SHP77 treated with DMSO at 0.1 percent for 48 hours (cell line): ENCODE measurements at places on chromosomes 12 and 14.

DNA sequence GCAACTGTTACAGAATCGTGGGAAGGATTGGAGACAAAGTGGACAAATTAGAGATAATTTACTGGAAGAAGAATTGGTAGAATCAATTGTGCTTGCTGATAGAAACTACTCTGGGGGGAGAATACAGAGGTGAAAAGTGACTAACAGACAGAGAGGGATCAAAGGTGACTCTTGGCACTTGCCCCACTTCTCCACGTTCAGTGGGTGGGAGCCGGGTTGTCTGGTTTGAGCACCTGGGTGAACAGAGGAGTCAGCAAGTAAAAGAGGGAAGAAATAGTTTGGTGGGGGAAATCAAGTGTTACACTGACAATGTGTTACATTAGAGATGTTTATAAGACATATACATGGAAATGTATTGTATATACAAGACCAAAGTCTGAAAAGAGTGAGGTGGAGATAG is 69.1 kb downstream of the PPP2R5E start:
- DNase-seq: no peak

DNA sequence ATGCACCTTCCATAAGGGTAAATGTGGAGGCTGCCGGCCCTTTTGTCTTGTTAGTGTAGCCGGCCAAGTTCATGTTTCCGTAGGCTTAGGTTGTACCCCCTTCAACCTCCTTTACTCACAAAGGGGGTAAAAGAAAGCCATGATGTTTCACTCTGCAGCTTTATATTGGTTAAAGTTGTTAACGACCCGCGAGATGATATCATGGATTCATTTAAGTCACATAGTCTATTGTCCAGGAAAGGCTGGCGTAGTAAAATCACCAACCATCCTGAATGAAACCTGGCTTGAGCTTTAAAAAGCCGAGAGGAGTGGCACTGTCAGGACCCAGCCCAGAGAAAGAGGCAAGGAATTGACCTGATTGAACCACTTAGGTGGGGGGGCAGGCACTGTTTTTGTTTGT is 1.3 kb downstream of the UNG start:
- no peak for DNase-seq

DNA sequence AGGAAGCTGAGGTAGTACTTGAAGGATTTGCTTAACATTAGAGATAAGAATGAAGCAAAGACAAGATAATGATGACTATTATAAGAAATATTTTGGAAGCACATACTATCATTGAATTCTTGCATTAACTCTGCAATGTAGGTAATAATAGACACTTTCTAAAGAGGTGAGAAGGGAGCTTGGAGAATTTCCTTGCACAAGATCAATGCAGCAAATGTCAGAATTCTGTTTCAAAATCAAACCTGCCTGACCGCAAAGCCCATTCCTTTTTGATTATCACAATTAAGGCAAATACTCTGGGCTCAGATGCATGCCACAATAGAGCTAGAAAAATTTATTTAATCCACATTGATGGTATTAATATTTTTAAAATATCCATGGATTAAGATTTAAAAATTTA is 50.4 kb upstream of the RIC8B start:
- DNase-seq: no peak

DNA sequence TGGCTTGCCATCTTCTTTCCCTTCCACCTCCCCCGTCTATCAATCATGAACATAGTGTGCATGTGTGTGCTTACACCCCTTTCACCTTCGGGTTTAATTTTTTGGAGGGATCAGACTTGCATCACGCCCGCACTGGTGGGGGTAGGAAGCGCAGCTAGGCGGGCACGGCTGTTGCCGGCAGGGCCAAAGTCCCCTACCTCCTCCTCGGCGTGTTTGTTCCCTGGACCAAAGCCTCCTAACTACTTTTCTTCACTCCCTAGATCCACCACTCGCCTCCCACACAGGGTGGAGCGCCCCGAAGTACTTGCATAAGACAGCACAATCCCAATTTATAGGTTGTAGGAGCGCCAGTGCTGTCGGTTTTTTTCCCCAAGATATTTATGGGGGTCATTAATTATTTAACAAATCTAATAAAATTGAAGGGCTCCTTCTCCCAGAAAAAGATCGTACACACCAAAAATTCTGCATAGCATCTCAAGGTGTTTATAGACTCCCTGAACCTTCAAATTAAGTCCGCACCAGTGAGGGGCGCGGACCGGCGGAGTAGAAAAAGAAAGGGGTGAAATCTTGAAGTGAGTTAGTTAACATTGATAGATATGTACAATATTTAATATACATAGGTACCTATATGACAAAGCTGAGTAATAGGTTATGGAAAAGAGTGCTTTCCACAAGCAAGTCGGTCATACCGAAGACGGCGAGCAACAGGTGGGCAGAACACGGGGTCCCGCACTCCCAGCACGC is 717 bp downstream of the PKP2 start:
- DNase-seq: no peak

- no peak for DNase-seq
Measured at GRCh38 chr14:52473557-52473956, 78.7 kb downstream of the TXNDC16 start.

DNA sequence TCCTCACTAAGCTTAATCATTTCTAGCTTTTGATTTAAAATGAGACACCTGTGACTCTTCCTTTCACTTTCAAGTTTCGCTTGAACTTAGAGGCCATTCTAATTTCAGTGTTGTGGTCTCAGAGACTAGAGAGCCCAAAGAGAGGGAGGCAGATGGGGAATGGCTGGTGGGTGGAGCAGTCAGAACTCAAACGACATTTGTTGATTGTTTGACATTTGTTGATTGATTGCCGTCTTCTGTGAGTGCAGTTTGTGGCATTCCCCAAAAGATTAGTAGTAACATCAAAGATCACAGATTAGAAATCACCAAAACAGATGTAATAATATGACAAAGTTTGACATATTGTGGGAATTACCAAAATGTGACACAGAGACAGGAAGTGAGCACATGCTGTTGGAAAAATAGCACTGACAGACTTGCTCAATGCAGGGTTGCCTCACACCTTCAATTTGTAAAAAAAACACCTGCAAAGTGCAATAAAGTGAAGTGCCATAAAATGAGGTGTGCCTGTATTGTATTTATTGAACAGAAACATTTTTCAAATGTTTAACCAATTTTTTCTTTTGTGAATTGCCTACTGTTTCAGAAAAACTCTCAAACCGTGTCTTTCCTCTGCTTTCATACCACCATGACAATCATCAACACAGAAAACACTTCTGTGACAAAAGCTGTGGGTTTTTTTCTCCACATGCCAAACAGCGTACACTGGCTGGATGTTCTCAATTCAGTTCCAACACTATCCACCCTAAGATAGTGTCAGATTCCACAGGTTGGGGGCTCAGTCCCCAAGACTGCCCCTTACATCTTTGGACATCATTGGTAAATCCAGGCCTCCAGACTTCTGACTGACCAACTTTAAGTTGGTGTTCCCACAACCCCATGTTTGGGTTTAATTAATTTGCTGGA is 376.3 kb upstream of the RGS6 start:
- DNase-seq: no peak

DNA sequence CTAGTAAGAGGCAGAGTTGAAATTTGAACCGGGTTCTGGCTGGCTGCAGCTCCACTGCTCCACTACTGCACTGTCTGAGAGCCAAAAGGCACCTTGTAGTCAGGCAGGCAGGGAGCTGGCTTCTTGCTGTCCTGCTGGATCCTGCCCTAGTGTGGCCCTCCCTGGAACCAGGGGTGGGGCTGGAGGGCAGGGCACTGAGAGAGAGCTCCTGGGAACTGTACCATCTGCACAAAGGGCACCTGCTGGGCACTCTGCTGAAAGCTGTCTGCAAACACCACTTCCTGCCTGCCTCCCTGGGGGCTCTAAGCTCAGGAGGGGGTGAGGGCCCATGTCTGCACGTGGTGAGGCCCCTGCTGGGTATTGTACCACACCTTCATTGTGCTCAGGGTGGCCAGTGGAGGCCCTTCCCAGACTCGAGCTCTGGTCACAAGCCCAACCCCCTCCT is 19.0 kb upstream of the TCL1B start:
- DNase-seq: no peak

DNA sequence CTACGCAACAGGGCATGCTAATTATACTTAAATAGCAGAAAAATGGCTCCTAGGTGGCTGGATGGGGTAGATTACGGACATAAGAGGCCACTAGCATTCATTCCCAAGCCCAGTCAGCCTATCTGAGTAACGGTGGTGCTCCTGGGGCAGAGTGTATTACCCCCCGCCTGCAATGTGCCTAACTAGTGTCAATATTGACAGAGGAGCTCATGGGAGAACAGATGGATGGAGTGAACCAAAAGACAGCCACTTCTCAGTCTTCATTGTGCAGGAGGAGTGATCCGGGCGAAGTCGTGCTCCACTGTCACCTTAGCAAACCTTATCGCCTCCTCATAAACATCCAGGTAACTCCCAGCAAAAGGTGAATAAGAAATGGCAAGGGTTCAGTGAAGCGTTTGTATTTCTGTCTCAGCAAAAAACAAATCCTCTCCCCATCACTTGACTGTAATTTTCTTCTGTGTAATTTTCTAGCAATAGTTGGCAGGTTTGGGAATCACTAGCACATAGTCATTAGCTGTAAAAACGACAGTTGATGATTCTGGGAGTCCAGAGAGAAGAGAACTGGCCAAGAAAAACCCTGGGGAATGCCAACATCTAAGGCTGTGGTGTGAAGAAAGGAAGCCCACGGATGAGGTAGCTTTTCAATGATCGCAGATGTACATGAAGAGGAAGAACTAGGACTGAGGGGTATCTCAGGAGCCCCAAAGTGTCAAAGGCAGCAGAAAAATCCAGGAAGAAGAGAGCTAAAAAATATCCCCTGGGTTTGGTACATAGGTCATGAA is 126.6 kb upstream of the BCL2L14 start:
- no peak for DNase-seq

- no peak for DNase-seq
Measured at GRCh38 chr12:1920436-1920835, 2.0 kb upstream of the CACNA2D4 start.

DNA sequence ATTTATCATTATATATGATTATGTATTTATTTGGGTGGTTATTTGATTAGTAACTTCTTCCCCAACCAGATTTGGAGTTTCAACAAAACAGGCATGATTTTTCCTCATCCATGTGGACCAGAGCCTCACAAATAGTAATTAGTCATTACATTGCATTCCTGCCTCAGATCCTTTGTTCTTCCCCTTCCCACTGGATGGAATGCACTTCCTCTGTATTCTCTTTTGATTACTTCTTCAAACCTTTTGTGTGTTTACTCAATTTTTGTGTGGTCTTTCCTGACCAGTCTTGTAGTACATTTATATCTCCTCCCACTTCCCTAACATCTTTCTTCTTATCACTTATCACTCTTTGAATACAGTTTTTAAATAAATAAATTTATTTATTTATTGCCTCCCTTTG is 15.5 kb downstream of the SYT1 start:
- DNase-seq: no peak

GRCh38 chr12:92085040-92085735 is 60.5 kb downstream of the BTG1 start:
- DNase-seq: no peak

DNA sequence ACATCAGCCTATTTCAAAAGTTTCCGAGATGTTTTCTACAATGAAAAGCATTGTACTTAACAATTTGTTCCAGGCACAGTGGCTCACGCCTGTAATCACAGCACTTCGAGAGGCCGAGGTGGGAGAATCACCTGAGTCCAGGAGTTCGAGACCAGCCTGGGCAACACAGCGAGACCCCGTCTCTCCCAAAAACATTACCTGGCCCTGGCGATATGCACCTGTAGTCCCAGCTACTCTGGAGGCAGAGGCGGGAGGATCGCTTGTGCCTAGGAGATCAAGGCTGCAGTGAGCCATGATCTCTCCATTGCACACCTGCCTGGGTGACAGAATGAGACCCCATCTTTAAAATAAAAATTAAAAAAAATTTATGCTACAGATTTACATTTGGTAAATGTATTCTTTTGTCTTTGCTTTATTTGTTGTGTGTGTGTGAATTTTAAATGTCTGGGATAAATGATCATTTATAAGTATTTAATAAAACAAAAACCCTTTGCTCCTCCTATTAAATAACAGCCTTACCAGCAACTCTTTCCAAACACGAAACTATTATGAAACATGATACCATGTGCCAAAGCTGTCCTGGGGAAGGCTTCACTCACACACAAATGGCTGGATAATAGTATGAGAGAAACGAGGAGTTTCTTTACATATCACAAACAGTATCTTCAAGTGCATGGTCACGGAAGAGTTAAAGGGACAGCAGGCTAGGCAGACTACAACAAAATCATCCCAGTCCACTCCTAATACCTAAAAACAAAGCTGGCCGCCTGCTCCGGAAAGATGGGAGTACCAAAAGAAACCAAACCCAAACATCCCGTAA is 1.1 kb downstream of the ATXN3 start:
- DNase-seq: no peak

- no peak for DNase-seq
Measured at GRCh38 chr14:93723001-93723400, 65.3 kb downstream of the PRIMA1 start.

DNA sequence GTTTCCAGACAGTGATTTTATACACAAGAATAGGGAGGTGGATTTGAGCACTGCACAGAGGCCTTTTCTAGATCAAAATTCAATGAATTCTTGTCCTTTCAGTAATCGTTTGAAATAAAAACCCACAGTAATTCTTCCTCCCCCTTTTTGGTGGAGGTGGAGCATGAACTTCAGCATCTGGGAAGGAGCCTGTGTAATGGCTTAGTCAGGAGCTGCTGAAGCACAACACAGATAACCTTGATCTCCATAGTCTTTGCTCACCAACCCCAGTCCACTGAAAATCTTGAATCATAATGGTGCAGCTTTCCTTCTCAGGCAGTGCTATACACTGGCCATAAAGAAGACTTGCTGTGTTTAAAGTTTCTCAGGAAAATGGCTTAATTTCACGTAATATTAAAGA is 6.4 kb upstream of the TBPL2 start:
- DNase-seq: no peak

DNA sequence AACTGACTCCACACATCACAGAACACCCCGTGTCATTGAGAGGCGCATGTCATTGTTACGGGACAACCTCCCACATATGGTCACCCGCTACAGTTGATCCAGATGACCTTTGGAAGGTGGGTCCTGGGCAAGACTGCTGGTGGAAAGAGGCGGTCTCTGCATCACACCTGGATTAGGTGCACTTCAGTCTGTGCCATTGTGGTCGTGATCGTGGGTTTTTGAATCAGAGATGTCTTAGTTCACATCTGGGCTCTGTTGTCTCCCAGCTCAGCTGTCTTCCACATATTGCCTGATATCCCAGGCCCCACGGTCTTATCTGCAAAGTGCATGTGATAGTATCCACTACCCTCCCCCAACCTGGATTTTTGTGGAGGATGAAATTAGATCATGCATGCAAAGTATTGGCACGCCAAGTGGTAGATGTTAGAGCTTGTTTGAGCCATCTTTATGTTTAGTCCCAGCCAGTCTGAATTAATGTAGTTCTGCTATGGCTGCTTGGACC is 208.7 kb upstream of the FOXN3 start:
- no peak for DNase-seq

DNA sequence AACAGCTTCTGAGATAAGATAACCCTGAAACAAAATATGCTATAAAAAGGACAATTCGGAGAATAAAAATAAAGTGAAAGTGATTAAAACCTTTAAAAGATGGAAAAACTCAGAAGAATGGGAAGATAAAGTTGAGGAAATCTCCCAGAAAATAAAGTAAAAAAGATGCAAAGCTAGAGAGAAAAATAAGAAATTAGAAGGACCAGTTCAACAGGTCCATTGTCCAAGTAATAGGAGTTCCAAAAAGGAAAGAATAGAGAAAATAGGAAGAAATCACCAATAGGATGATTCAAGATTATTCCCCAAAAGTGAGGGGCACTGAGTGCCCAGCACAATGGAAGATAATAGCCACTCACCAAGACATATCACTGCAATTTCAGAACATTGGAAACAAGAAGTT is 4.8 kb upstream of the PRPF40B start:
- no peak for DNase-seq
